NCI-H1694 (cell line): ENCODE measurements at places on chromosomes 5 and 9.

GRCh38 chr5:11904265-11904906 is at the start of gene CTNND2:
Gene CTNND2, minus strand, starts transcription at chr5:11904446. Its CDS starts 593 bp downstream, at chr5:11903853.
- peak; percentile 75 for DNase-seq

GRCh38 chr5:177601577-177602457 is 1.9 kb downstream of the B4GALT7 start:
- no peak for DNase-seq

DNA sequence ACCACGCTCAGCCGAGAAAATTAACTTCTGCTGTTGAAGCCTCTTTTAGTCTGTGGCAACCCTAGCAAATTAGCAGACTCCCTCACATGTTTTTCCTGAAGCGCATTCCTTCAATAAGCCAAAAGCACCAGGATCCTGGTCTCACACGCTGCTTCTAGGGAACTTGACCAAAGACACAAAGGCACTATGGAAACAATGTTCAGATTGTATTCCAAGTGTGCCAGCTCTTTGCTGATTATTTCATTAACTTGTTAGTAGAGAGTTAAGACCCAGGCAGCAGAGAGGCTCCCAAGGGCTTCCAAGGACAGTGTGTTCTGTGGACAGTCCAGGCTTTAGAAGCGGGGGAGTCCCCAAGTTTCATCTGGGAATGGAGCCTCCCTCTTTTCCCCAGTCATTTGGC is 94.4 kb upstream of the BASP1 start:
- no peak for DNase-seq

DNA sequence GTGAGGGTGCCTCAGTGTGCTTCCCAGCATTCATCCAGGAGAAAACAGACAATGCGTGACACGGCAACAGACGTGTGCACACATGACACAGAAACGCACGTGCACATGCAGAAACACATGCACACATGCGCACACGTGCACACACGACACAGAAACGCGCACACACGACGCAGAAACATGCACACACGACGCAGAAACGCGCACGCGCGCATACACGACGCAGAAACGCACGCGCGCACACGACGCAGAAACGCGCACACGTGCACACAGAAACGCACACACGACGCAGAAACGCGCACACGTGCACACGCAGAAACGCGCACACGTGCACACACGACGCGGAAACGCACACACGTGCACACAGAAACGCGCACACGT is 16.5 kb downstream of the TPPP start:
- DNase-seq = no peak

DNA sequence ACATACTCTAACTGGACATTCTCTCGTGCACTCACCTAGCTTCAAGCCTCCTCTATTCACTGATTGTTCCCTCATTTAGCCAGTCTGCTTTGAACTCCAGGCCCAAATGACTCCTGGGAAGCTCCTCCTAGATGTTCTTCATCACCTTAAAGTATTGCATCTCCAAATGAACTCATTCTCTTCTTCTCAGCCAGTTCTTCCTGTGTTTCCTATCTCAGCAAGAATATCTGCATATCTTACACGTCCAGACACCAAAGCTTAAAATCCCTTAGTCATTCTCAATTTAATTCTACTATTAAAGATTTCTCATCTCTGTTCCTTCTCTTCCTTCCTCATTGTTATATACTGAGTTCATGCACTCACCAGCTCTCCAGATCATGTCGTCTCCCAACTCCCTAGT is 118.6 kb upstream of the DAB2 start:
- no peak for DNase-seq

GRCh38 chr5:4081059-4081458 is 485.4 kb downstream of the IRX1 start:
- no peak for DNase-seq

GRCh38 chr9:78031444-78031892 is at the start of gene GNAQ:
Gene GNAQ, minus strand, starts transcription at chr9:78031811. Its CDS starts 576 bp downstream, at chr9:78031235.
- DNase-seq = no peak

GRCh38 chr9:128979111-128979510 is 31.6 kb downstream of the NUP188 start:
- DNase-seq = no peak

- DNase-seq = peak; percentile 94
Observed at GRCh38 chr5:172437445-172438318, 16.6 kb downstream of the SH3PXD2B start.

DNA sequence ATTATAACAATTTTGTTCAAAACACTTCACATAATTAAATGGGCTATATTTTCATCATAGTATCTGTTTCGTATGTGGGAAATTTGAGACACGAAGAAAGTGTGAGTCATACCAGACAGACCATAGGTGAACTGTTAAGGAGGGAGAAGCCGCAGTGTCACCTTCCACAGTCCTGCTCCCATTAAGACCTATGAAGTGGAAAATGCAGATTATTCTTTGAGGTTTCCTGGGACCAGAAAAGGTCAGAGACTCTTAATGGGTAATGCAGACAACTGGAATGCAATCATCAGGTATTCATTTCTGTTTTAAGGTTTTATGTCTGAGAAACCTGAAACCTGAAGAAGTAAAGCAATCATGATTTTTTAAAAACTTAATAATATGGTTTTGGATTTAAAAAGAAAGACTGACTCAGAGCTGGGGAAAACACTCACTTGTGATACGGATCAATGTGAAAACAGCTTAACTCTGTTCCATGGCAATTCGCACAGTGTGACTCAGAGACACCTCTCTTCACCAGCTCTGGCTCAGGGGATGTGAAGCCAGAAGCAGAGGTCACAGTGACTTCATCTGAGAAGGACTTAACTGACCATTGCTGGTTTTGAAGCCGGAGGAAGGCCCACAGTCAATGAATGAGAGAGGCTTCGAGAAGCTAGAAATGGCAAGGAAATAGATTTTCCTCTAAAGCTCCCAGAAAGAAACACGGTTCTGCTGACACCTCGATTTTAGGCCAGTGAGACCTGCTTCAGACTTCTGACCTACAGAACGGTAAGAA is 17.2 kb upstream of the GCNT1 start:
- DNase-seq = no peak

DNA sequence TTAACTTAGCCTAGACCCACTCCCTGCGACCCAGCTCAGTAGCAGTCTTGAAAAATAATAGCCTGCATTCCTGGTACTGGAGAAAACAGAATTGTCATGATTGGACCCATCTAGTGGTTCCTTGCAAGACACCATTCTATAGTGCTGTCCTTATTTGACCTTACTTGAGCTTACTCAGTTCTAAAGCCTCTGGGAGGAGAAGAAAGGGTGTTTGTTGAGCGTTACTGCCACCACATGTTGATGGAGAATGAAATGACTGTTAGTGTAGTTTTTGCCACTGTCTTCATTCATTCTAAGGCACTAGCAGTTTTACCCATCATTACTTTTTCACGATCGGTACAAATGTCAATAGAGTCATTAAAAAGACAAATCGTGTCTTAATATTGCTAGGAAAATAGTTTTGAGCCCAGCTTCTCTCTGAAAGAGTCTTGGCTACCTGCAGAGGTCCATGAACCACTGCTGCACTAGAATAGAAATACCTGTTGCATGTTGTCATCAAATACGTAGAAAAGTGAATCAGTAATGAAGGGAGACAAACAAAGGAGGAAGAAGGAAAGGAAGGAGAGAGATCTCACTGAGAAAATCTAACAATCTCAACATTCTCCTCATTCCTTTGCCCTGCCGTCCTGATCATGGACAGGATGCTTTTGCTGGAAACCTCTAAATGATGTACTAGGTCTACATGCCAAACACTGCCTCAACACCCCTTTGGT is 96.0 kb downstream of the LIX1 start:
- DNase-seq = no peak

DNA sequence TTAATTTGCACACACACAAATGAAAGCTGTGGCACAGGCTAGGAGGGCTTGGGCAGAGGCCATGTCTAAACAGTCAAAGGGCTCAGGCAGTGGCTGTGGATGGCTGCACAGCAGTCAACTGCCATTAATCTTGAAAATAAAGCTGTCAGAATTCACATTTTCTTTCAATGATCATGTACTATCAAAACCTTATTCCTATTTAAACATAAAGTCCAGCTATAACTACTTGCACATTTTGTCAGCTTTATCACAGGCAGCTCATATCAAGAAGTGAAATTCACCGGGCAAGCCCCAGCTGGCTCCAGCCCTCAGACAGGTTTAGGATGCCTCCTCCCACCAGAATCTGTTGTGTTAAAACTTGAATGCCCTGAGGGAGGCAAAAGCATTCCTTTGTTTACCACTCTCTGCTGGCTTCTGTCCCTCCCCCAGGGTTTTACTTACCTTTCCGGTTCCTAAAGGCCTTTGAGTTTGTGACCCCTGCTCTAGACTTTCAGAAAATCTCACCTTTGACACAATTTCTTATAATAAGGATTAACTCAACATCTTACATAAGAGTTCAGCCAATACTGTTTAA is 54.9 kb upstream of the GRAMD2B start:
- no peak for DNase-seq

DNA sequence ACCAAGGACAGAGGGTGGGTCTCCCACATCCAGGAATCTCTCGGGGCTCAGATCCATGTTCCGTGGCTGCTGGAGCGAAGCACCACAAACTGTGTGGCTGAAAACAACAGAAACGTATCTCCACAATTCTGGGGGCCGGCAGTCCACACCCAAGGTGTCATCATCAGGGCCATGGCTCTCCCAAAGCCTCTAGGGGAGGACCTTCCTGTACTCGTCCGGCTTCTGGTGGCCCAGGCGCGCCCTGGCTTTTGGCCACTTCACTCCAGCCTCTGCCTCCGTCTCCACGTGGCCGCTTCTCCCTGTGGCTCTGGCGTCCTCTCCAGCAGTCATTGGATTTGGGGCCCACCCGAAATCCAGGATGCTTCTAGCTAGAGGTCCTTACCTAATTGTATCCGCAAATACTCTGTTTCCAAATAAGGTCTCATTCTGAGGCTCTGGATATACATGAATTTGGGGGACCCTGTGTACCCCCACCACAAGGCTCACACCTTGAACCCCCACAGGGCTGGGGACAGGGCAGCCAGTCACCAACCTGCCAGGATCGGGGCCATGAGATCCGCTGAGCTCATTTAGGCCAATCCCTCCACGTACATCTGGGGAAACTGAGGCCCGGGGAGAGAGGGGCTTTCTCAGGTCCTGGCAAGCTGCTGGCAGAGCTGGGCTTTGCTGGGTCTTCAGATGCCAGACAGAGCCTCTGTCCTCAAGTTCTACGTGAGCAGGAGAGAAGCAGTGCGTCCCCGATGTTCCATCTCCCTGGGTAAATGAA is 158.2 kb downstream of the OLFM1 start:
- no peak for DNase-seq

- no peak for DNase-seq
Observed at GRCh38 chr5:20029266-20029665, 41.3 kb upstream of the CDH18 start.
